ENCODE measurements at places on chromosomes 11 and 22.
A peak's percentile ranks its signal among the peaks of the same experiment; 100 is the strongest.

DNA sequence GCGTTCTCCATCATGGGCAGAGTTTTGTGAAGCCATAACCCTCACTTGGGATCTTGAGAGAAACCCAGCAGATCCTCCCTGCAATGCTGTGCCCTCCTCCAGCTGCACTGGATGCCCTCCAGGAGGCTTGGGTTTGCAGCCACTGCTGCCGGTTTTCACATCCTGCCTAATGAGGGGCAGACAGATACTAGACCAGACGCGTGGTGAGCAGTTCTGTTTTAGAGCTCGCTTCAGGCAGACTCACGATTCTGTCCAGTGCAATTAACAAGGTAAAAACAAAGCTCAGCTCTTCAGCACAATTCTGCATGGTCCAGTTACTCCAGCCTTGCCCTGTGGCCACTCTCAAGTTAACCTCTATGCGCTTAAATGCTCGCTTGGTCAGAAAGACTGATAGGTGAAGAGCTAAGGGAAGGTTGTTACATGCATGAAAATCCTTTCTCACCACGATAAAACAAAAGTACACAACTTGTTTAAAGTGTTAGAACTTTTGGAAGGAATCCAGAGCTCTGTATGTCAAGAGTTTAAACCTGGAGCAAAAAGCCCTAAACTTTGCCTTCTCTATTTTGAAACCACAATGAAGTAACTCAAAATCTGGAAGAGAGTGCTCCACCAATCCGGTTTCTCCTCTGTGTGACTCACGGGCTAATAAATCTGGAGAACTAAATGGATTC is 292.3 kb upstream of the FAT3 start:
- DNase-seq = peak; percentile 14

GRCh38 chr11:123437236-123437979 is 7.3 kb downstream of the GRAMD1B start:
- no peak for DNase-seq

DNA sequence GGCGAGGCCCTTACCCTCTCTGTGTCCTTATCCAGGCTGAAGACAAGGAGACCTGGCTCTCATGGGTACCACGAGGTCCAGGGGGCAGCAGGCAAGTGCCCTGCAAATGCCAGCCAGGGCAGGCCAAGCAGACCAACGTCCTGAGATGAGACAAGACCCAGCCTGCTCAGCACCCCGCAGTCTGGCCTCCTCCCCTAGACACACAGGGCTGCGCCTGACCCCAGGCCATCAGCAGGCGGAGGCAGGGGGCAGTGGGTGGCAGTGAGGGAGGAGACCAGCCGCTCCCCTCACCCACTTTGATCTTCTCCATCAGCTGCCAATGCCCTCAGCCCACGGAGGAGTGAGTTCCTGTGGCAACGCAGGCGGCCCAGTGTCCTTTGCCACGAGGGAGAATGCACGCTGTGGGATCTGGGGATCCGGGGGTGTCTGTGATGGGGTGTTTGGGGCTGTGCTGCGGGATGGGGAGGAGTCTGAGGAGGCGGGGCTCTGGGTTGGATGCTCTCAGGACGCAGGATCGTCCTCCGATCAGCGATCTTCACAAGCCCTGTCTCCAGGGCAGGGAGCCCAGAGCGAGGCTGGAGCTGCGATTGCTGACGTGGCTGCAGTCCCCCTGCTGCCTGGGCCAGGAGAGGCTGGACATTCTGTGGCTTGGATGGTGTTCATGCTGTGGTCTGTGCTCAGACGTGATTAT is 30.5 kb upstream of the PPARA start:
- DNase-seq = peak; percentile 49

DNA sequence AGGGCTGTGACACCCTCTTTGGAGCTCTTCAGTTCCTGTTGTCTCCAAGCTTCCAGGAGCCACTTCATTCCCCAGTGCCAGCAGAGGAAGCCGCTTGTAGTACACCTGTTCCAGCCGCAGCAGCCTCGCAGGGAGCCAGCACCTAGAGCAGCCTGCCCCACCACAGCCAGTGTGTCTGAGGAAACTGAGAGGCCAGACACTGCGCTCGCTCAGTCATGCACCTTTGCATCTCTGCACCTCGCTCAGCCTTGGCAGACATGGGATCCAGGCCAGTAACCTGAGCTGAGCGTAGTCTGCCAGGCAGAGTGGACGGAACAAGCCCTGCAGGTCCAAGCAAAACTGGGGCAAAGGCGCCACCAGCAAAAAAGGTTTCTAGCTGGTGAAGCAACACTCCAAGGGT is 1072.1 kb downstream of the JRKL start:
- no peak for DNase-seq

- no peak for DNase-seq
Observed at GRCh38 chr22:48357196-48357595, 1470.5 kb downstream of the BRD1 start.

GRCh38 chr11:78262691-78263090 is 74.0 kb downstream of the USP35 start:
- DNase-seq = peak; percentile 34

- no peak for DNase-seq
Observed at GRCh38 chr22:37019309-37020191, at the start of the genes MPST and TST. Gene MPST, plus strand, starts transcription at chr22:37019742. Its CDS starts 95 bp downstream, at chr22:37019837. Gene TST, minus strand, starts transcription at chr22:37019447. Its CDS starts 715 bp downstream, at chr22:37018732.

DNA sequence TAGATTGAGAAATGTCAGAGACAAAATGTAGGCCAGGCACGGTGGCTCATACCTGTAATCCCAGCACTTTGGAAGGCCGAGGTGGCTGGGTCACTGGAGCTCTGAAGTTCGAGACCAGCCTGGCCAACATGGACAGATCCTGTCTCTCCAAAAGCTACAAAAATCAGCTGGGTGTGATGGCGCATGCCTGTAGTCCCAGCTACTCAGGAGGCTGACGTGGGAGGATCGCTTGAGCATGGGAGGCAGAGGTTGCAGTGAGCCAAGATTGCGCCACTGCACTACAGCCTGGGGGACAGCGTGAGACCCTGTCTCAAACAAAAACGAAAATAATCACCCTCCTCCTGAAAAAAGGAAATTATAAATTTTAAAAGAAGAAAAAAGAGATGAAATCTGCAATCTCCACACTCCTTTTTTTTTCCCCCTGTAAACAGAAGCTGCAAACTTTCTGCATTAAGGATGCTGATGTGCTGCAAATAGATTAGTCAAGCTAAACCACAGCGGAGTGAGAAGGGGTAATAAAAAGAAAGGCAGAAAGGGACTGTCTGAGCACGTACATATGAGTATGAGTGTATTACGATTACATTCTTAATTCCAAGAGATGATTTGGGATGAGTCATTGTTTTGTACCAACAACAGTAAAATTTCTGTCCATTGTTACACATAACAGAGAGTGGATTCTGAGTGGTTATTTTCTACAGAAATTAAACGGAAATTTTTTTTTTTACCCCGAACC is 87.3 kb downstream of the SIK3 start:
- peak; percentile 92 for DNase-seq

GRCh38 chr11:14746857-14747395 is 103.3 kb downstream of the PDE3B start:
- DNase-seq = no peak

GRCh38 chr22:43526117-43526655 is 114.4 kb downstream of the MPPED1 start:
- no peak for DNase-seq

- DNase-seq = peak; percentile 43
Observed at GRCh38 chr11:30106222-30107181, 89.7 kb upstream of the KCNA4 start.

DNA sequence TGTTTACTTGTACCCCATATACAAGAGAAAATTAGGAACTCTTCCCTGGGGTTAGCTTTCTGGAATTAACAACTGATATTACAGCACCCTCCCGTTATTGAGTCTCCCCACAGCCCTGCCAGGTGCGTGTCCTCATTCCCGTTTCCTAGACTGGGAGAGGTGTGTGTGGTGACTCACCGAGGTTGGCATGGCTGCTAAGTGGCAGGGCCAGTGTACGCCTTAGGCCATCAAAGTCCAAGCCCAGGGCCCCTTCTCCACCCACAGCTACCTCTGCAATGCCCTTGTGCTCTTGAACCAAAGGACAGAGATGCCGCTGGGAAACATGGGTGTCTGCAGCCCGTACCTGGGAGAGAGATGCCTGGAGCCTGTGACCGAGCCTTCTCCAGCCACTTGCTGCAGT is 12.3 kb downstream of the IFT27 start:
- no peak for DNase-seq

GRCh38 chr11:7844986-7845385 is 48.2 kb upstream of the OR5P2 start:
- no peak for DNase-seq

- no peak for DNase-seq
Observed at GRCh38 chr11:27468995-27469695, 3.4 kb downstream of the LGR4 start.

GRCh38 chr11:17298302-17298701 is 21.8 kb downstream of the NUCB2 start:
- no peak for DNase-seq

- DNase-seq = peak; percentile 76
Observed at GRCh38 chr11:12207384-12208150, 97.2 kb downstream of the MICAL2 start.

DNA sequence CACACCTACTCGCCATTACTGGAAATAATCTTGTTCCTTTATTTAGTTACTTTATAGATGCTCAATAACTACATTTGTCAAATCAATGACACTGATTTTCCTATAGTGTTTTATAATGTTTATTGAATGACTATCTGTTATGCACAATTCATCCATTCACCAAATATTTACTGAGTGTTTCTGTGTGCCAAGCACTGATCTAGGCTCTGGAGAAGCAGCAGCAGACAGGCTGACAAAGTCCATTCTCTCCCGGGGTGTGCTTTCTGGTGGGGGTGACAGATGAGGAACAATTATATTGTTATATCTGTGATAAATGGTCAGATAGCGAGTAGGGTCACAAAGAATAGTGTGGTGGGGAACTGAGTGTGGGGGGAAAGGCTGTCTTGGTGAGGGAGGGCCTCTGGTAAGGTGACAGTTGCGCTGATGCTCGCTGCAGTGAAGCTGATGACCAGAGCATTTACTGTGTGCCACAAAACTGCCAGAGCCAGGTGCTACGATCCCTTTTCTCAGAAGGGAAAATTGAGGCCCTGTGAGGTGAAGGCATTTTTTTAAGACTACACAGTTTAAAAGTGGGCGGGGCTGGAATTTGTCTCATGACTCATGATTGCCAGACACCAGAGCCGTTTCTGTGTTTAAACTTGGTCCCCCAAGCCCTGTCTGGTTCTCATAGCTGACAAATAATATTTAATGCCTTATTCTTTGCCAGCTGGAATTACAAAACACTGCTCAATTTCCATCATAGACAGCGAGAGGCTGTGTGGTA is 10.2 kb downstream of the PACS1 start:
- peak; percentile 38 for DNase-seq

GRCh38 chr22:45207981-45208664 is 32.6 kb downstream of the KIAA0930 start:
- DNase-seq = peak; percentile 70

DNA sequence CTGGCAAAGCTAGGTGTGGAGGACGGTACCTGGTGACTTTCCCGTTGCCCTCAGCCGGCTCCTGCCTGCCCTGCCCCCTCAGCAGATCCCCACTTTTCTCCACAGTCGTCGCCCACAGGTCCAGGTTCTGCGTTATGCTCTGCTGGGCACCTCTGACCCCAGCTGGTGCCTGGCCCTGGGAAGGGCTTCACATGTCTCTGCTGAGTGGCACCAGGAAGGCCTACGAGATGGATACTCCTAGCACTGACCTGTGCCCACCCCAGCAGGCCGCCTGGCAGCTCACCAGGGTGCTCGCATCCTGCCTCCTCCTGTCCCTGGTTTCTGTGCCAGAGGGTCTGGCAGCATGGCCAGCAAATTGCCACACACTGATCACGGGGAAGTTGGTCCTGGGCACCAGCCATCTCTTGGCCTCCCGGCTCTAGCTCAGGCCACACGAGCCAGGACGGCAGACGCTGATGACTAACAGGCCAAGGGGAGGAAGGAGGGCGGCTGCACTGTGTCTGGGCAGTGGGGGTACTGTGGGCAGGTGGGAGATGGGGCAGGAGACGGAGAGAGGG is 13.8 kb downstream of the CARS1 start:
- no peak for DNase-seq

DNA sequence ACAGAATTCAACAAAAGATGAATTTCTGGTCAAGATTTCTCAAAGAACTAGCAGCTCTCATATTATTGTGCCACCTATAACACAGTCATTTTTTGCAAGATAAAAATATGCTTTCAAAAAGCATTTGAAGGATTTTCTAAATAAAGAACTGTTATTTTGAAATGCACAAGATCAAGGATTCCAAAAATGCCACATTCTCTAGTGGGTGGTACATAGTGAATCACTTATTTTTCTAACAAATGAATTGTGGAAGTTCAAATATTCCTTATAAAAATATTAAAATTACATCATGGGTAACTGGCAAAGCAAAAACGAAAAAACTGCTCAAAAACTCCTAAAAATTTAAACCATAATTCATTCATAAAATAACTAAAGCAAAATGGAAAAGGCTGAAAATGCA is 2.1 kb downstream of the RNF141 start:
- DNase-seq = no peak
